Pancreas (tissue), 10 donors: ENCODE measurements at places on chromosomes 2 and 18. TPM values are rescaled to one million over a fixed set of nuclear protein-coding genes. Genes with fewer than 3 reads are reported as not detected.

The DSG1 gene
- not detected for total RNA-seq

The OXER1 gene
- total RNA-seq: 3.4 TPM

The ARHGAP28 gene
- total RNA-seq: 9.9 TPM

The UBXN4 gene
- 80.2 TPM for total RNA-seq

The PROKR1 gene
- not detected for total RNA-seq

The TSPYL6 gene
- not detected for total RNA-seq

The IL37 gene
- not detected for total RNA-seq

The PRKAG3 gene
- total RNA-seq: not detected

GRCh38 chr2:200302940-200303727 lies 3.4 kb upstream of the SPATS2L start:
- no peak for DNase-seq

- no peak for DNase-seq
Observed at GRCh38 chr2:25512707-25513106, 160.7 kb downstream of the DTNB start.

- no peak for DNase-seq
Observed at GRCh38 chr18:73918816-73919215, 228.8 kb downstream of the FBXO15 start.

- no peak for DNase-seq
Observed at GRCh38 chr18:3442919-3443318, 7.1 kb upstream of the TGIF1 start.

- no peak for DNase-seq
Observed at GRCh38 chr18:51279367-51279984, 82.0 kb upstream of the MEX3C start.

DNA sequence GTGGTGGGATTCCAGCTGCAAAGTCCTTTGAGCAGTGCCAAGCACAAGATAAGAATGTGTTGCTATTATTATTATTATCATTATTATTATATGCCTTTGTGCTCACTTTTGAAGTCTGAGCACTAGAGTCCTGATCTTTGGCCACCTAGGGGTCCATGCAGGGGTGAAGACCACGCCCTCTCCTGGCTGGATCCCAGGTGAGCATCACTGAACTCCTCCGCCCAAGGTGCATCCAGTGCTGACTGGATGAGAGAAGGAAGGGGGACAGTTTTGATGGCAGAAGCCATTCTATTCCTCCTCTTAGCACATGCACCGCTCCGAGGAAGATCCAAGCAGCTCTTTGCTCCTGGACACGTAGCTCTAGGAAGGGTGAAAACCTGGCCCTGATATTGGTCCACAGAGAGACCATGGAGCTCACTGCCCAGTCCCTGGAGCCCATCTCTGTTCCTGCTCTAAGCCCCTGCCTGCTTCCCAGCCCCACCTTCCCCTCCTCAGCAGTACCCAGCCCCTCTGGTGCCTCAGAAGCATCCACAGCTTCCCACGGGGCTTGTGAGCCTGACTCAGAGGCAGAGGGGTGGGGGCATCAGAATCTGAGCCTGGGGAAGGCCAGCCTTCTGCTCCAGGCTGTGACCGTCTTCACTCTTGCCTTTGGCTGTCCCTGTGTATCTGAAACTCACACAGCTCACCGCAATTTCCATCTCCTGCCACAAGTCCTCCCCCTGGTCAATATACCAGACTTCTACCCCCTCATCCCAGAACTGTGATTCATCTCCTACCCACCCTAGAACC lies 45.4 kb downstream of the MCFD2 start:
- no peak for DNase-seq

DNA sequence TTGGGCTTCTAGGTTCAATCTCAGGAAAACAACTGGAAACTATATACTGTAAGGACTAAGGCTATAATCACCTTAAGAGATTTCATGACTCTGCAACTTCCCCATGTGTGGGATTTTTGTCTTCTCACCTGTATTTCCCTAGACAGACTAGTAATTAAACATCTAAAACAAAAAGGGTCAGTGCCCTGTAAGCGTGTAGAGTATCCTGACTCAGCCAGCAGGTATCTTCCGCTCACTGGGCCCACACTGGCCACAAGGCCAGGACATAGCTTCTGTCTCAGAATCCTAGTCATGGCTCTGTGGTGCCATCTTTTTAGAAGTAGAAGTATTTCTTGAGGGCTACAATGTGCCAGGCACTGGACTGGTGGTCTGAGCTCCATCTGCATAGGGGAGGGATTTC lies 28.8 kb upstream of the KCMF1 start:
- DNase-seq: no peak

DNA sequence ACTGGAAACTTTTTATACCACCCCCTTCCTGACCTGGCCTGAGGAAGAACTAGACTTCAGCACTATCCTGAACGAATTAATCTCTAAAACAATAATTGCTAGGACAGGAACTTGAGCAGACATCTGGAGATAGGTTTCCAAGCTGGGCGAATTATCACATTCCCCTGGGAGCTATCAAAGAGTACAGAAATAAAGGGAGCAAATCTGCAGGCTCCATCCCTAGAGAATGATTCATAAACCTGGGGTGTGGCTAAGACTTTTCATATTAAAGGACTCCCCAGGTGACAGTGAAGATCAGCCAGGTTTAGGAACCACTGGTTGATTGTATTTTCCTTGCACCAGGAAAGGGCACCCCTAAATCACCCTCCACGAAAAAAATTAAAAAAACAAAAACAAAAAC lies 105.6 kb upstream of the NOL4 start:
- DNase-seq: no peak

DNA sequence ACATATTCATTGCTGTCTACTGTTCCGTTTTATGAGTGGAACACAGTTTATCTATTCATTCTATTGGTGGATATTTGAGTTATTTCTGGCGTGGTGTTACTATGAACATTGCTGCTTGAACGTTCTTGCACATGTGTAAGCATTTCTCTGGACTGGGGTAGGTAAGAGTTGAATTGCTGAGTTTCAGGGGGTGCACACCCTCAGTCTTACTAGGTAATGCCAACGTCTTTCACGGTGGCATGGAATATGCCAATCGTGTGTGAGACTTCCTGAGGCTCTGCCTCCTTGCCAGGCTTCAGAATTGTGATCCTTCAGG lies 56.4 kb upstream of the TXNDC2 start:
- no peak for DNase-seq

DNA sequence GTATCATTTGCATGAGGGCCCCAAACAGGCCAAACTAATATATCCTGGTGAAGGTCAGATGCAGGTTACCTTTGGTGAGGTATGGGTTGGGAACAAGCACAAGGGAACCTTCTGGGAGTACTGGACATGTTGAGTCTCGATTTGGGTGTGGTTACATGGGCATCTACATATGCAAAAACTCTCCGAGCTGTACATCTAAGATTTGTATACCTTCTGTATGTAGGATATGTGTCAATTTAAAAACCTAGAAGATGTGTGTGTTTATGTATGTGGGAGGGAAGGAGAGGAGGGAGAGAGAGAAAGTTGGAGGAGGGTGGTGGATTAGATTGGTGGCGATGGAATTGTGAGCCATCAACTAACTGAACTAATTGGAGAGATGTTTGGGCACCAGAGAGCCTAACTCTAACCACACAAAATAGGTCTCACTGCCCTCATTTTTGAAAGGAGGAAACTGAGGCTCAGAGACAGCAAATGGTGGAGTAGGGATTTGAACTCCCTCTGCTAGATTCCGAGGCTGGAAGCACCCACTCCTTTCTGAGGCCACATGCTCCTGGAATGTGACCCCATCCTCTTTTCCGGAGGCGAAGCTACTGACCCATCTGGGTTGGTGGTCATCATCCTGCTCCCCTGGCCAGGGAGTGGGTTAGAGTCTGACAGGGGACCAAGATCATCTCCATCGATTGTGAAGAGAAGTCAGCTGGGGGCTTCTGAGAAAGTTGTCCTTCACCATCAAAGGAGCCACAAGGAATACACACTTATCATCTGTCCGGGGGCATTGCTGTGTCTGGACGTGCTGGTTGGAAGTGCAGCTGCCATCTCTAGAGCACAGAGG lies 107.3 kb upstream of the MYCN start:
- DNase-seq: no peak

- no peak for DNase-seq
Observed at GRCh38 chr2:63692002-63692606, 103.3 kb downstream of the MDH1 start.

DNA sequence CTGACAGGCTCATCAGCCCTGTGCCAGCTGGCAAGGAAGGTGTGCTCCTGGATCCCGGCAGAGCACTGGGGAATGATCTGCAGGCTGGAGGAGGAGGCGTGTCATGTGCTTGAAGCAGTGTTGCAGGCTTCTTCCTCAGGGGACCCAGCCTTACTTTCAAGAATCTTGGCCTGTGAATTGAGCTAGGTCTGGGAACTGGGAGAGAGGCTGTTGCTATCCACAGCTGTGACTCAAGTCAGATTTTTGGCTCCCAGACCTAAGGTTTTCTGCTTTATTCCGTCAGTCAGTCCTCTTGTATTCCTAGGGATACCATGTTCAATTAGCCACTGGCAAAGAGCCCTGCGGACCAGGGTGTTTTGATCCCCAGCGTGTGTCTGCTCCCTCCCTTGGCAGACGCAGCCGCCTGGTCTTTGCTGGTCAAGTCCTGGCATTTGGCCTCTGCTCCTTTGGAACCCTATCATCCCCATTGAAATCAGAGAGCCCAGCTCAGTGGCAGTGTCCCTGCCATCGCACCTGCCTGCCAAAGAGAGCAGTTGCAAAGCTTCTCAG lies 32.4 kb downstream of the ASB1 start:
- no peak for DNase-seq

DNA sequence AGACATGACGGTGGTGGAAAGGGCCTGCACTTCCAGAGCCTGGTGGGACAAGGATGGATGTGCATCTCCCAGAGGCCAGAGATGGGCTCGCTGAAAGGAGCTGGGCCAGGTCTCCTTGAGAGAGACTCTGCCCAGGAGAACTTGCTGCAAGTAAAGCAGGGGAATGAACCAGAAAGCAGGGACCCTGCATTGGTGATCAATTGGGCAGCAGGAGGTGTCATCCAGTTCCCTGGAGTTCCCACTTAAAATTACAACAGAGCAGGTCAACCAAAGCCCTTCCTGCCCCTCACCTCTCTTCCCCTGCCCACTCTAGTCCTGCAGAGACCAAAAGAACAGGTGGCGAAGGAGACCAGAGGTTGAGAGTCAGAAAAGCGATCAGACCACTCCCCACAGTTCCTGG lies 69.7 kb upstream of the CAB39 start:
- no peak for DNase-seq

GRCh38 chr18:4605212-4605611 lies 150.1 kb upstream of the DLGAP1 start:
- DNase-seq: no peak

DNA sequence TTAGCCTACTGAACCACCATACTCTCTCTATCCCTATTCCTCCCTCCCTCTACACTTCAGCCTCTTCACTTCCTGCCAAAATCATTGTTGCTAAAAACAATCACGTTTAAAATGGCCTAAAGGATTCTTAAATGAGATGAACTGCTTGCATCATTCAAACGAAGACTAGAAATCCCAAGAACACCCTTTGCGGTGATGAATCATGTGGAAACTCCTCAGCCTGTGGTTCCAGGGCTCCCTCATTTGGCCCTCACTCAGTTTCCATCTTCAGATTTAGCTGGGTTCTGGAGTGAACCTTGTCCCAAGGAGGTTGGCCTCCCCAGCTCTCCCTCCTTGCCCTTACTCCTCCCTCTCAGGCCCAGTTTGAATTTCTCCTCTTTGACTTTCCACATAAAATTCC lies 125.6 kb upstream of the CDC42EP3 start:
- no peak for DNase-seq

- DNase-seq: peak; percentile 91
Observed at GRCh38 chr2:120470041-120470965, 124.4 kb downstream of the INHBB start.

GRCh38 chr2:193222454-193222853 lies 1027.7 kb upstream of the TMEFF2 start:
- DNase-seq: no peak

DNA sequence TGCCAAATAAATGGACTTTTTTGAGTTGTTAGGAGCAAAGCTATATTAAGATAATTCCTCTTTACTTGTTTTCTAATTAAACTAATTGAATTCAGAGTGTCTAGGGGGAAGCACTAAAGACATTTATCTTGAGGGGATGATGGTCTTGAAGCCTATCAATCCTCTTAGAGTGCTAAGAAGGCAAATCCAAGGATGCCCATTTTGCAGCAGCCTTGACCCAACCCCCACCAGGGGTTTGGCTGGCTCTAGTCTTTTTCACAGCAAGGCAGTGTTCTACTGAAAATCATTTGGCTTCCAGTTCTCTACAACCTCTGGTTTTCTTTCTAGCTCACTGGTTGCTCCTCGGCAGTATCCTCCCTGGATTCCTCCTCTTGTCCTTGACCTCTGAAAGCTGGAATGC lies 6.5 kb upstream of the RAX start:
- no peak for DNase-seq

- DNase-seq: no peak
Observed at GRCh38 chr2:159738509-159739390, 26.4 kb downstream of the MARCHF7 start.

- DNase-seq: no peak
Observed at GRCh38 chr2:154758871-154759270, 60.4 kb downstream of the KCNJ3 start.

DNA sequence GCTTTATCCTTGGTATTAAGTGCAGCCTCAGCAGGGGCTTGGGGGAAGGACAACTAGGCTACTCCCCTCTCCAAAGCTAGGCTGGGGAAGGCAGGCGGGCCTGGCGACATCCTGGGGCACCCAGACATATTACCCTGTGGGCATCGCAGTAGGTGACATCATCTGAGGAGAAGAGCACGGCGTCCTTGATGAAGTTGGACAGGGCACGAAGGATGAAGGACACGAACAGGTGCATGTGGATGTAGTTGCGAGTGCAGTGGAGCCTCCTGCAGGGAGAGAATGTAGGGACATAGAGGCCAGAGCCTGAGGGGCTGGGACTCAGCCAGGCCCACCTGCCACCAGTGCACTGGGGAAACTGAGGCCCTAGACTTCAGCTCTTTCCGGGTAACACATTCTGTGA lies 32.3 kb downstream of the TMEM37 start:
- no peak for DNase-seq

DNA sequence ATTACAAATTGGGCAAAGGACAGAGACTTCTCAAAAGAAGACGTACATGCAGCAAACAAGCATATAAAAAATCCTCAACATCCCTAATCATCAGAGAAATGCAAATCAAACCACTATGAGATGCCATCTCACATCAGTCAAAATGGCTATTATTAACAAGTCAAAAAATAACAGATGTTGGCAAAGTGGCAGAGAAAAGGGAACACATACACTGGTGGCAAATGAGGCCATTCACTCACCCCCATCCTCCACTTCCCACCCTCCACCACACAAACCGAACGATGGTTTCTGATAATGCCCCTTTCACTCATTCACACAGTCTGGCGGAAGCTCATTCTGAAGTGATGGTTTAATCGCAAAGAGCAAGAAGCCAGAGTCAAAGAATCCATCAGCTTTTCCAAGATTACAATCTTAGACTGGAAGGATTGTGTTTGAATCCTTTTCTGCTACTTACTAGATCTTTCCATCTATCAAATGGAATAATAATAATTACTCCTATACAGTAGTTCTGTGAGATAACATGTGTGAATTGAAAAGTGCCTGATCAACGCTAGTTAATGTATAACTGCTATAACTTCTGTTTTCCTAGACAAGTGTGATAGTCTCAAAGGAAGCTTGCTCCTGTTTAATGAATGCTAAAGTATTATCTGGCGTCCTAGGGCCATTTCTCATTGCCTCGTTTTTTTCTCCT lies 16.9 kb upstream of the CD28 start:
- no peak for DNase-seq
